ENCODE measurements at places on chromosomes 1 and 21.

GRCh38 chr1:70415882-70416281, 4.8 kb downstream of the CTH start:
- no peak for DNase-seq

GRCh38 chr21:16059981-16060380, 330.2 kb downstream of the USP25 start:
- DNase-seq, result no peak

GRCh38 chr1:26536081-26536480, 6.5 kb downstream of the RPS6KA1 start:
- peak; percentile 58 for DNase-seq

DNA sequence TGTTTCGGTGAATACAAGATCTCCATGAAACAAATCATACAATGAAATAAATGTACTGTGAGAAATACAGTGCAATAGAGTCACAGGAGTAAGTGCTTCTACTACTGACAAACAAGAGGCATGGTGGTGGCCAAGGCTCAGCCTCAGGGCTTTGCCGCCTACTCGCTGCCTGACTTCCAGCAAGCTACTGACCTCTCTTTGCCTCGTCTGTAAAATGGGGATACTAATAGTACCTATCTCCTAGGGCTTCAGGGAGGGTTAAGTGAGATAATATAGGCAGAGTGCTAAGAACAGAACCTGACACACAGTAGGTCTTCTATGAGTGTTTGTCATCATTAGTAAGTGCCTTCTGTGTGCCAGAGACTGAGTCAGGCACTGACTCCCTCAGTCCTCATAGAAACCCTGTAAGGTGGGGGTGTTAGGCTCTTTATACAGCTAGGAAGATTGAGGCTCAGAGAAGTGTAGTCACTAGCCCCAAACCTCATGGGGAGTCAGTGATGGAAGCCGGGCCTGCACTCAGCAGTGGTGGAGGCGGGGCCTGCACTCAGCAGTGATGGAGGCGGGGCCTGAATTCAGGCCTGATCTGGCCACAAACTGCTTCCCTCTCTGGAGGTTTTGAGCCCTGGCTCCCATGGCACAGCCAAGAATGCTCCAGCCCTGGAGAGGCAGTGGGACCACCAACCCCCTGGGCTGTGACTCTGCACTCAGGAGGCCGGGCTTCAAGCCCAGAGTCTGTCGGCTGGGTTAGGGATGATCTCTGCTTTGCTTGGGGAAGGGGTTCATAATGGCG, 6.8 kb downstream of the BSND start:
- no peak for DNase-seq

- no peak for DNase-seq
Observed at GRCh38 chr1:89833183-89834082, 12.6 kb downstream of the LRRC8D start.

- DNase-seq, result no peak
Observed at GRCh38 chr1:86499987-86500593, 31.4 kb downstream of the CLCA1 start.

GRCh38 chr1:151968058-151968457, 25.6 kb downstream of the S100A10 start:
- DNase-seq, result peak; percentile 76

DNA sequence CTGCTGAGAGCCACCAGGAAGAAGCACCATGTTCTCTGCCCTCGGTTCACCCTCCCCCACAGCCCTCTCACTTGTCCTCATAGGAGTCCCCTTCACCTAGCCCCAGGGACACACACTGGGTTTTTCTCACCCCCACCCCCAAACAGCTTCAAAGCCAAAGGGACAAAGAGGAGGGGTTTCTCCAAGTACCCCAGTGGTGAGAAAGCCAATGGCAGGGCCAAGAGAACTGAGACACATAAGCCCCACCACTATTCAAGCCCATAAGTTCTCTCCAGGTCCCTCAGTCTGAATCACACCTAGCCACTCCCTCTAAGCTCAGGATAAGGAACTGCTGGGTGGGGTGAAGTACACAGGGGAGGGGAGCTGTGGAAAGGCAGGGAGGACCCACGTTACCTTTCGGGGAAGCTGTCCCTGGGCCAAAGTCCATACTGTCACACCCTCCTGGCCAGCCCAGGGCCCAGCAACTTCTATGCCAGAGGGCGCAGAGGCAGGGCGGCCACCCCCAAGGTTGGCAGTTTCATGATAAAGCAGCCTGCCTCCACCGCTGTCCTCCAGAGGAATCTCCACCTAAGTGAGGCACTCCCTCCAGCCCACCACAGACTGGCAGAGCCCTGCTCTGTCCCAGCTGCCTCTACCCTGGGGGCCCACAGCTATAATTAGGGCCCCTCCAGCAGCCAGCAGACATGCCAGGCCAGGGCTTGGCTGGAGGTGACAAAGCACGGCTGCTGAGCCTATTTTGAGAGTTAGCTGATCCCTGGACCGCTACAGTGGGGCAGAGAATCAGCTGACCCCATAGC, 39.0 kb upstream of the PPP1R15B start:
- no peak for DNase-seq

GRCh38 chr1:62181532-62181931, 13.1 kb upstream of the L1TD1 start:
- no peak for DNase-seq

DNA sequence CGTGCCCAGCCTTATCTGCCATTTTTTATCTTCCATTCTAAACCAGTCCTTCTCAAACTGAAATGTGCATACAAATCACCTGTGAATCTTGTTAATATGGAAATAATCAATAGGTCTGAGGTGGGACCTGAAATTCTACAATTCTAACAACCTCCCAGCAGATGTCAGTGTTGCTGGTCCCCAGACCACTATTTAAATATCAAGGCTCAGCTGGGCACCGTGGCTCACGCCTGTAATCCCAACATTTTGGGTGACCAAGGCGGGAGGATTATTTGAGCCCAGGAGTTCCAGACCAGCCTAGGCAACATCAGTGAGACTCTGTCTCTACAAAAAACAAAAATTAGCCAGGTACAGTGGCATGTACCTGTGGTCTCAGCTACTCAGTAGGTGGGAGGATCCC, 4.1 kb downstream of the UQCRHL start:
- DNase-seq, result no peak

DNA sequence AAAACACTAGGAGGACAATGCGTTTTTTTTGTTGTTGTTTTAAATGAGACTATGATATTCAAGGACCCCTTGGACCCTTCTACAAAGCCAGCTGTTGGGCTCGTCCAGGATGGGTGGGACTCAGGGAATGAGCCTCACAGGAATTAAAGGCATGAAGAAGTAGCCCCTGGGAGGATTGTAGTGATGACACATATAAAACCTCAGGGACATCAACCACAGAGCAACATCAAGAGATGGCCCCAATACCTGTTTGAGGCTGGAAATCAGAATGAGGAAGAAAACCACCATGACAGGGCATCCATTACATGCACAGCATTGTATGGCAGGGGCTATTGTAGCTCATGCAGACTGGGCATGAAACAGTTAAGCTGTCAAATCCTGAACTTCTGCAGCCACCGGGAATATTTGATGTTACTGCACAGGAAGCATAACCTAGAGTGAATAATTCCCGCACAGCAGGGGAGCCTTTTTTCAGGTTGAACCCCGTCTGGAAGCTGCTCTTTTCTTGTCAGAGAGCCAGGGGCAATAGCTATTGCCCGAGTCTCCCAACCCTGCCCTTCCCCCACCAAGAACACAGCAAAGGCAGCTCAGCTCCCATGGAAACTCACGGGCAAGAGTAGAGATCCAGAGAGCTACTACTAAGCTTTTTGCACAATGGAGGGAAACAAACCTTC, 140.2 kb upstream of the FGGY start:
- DNase-seq, result no peak

DNA sequence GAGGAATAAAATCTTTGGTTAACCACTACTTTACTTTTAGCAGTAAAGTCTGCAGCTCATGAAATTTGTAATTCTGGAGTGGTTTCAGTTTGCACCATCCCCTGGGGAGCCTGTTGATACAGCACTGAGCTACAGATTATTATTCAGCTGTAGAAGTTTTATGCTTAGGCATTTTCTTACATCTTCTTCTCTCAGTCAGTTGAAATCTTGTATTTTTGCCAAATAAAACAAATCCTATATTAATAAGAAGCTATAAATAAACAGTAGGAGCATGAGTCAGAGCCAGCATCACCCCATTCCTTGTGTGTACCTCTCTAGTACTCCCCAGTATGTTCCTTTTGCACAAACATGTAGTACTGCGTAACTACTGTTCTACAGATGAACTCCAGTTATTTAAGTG, 118.9 kb downstream of the ATF6 start:
- no peak for DNase-seq

- peak; percentile 49 for DNase-seq
Observed at GRCh38 chr1:111720977-111721786, 18.0 kb downstream of the INKA2 start.
